ENCODE measurements at places on chromosomes 4 and X.

DNA sequence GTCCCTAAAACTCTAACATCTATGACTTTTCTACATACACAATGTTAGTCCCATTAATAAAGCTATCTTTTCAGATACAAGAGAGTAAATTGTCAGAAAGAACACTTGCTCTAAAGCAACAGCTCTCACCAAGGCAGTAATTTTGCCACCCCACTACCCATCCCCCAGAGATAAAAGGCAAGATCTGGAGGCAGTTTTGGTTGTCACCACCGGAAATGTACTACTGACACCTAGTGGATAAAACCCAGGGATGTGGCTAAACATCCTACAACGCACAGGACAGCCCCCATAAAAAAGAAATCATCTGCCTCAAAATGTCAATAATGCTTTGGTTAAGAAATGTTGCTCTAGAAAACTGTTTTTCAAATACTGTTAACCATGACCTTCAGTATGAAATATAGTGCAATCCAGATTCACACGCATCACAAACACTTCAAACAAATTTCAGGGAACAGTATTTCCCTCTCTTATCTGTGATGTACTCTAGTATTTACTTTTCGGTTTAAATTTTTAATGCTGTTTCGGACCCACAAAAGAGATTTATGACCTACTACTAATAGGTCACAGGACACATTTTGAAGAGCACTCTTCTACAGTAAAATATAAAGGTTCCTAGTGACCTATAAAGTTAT, 5.1 kb downstream of the FBXL5 start:
- peak; percentile 52 for DNase-seq

DNA sequence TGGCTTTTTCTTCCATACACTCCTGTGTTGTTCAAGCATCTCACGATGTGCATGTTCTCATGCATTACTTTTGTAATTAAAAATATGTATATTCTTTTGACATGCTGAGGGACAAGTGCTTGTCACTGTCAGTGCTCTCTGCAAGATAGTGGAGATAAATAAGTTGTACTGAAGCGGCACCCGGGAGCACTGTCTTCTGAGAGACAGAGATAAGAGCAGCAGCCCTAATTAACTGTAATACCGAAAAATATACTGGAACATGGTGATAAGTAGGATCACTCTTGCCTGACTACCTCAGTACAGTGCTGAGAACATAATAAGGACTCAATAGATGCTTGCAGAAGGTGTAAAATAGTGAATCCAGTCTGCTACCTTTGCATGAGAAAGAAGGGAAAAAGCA, 9.4 kb upstream of the GPR173 start:
- no peak for DNase-seq

DNA sequence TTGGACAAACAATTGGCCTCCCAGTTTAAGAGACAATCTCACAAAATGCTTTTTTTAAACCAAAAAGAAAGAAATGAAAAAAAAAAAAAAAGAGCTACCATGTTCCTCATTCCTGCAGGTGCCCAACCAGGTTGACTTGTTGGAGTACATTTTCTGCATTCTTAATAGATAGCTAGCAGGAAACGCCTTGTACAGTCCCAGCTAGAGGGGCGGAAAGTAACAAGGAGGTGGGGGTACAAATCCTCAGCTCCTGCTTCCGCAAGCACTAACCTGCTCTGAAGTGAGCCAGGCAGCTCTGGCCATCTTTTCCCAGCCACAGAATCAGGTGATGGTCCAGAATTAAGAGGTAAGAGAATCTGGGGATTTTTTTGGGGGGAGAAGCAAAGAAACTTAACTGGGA, at the start of gene VGLL1:
Gene VGLL1, plus strand, starts transcription at position 265 of the 400 bp plus-strand sequence. CDS start 3,806 bp downstream, outside the sequence.
- DNase-seq, result no peak

- no peak for DNase-seq
Measured at GRCh38 chrX:24148535-24149350, 786 bp upstream of the ZFX start.

- no peak for DNase-seq
Measured at GRCh38 chr4:106971636-106972035, 64.5 kb downstream of the DKK2 start.

DNA sequence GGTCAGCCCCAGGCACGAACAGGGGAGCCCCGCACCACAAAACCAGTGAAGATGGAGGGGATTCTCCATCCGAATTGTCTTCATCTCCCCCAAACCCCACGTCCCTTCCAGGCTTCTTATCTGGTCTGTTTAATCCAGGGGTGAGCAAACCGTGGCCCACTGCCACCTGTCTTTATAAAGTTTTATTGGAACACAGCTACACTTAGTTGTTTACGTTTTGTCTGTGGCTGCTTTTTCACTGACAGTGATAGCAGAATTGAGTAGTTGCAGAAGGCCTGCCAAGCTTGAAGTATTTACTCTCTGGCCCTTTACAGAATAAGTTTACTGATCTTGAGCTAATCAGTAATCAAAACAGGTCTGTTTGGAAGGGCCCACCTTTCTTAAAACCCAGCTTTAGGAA, 324.0 kb downstream of the ARHGAP10 start:
- DNase-seq, result no peak

DNA sequence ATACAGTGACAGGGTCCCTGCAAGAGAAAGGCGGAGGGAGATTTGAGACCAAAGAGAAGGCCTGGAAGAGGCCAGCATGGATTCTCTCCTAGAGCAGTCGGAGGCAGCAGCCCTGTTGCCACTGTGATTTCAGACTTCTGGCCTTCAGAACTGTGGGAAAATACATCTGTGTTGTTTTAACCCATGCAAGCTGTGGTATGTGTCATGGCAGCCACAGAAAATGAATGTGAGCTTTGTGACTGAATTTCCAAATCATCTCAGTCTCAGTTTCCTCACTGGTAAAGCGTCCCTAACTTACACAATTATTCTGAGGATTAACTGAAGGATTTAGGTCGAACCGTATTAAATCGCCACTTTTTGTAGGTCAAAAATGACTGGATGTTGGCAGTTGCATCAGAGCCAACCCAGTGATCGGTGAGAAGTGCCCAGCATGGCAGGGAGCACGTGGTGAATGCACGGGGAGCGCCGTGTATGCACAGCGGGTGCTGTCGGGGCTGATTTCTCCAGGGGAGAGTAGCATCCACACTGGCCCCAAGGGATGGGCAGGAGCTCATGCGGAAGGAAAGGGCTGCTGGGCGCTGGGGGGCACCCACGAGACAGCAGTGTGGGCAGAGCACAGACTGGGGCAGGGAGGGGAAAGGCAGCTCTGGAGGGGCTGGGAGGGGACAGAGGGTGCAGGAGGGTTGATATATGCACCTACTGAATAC, 23.8 kb upstream of the NSG1 start:
- DNase-seq, result peak; percentile 24

DNA sequence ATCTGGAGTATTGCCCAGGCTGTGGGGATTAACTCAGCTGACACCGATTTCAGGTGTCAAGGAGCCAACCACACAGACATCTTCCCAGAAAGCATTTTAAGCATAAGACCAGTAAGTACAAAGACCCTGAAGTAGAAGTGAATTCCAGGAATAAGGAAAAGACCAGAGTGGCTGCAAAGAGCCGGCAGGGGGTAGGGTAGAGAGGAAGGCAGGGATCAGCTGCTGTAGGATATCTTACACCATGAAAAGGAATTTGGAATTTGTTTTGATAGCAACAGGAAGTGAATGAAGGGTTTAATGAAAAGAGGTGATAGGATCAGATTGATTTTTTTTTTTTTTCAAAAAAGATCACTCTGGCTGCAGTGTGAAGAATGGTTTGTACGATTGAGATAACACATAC, 113.6 kb upstream of the PPARGC1A start:
- no peak for DNase-seq

DNA sequence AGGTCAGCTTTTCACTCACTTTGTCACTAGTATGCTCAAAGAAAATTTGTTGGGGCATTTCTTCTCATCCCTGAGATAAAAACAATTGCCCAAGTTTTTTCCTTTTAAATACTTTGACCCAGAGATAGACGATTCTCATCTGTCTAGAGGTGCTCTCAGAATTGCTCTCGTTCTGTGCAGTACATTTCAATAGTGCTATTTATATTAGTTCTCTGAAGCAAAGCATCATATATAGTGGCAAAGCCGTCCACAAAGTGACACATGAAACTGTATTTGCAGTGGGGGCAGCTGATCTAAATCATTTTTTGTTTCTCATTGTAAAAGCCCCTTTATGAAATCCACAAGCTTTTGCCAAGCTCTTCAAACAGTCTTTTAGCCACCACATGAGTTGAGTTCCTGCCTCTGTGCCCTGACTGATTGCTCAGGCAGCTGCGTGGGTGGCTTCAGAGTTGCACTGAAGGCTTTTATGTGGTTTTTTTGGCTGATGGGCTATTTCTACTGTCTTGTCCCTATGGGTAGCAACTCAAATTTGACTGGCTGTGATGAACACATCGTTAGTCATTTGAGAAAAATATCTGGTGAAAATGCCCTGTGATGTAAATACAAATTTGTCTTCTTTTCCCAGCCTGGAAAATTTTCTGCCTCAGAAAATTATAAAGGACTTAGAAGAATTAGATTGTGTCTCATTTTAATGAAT, 119.1 kb upstream of the OTUD4 start:
- peak; percentile 88 for DNase-seq

DNA sequence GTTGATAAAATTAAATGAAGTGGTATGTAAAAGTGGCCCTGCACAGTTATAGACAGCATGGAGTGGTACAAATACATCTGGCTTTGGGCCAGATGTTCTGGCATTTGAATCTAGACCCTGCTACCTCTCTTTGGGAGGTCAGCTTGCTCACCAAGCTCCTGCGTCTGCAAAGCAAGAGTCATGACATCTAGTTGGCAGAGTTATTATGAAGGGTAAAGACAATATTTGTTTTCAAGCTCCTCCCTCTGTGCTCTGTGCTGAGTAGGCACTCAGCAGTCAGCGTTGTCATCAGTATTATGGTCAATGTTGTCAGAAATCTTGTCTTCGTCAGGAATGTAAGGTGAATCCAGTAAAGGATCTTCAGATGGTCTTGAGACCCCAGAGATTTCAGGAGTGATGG, 55.8 kb downstream of the CCNI start:
- DNase-seq, result no peak

- DNase-seq, result peak; percentile 87
Measured at GRCh38 chr4:140151699-140152012, 2.3 kb downstream of the MAML3 start.

- DNase-seq, result peak; percentile 85
Measured at GRCh38 chr4:172996571-172997216, 171.9 kb upstream of the GALNT7 start.

- DNase-seq, result no peak
Measured at GRCh38 chrX:37646254-37646653, 39.3 kb upstream of the XK start.
